ENCODE measurements at places on chromosomes 12 and 14.

- DNase-seq: no peak
Measured at GRCh38 chr12:44465139-44465538, 411.0 kb downstream of the NELL2 start.

DNA sequence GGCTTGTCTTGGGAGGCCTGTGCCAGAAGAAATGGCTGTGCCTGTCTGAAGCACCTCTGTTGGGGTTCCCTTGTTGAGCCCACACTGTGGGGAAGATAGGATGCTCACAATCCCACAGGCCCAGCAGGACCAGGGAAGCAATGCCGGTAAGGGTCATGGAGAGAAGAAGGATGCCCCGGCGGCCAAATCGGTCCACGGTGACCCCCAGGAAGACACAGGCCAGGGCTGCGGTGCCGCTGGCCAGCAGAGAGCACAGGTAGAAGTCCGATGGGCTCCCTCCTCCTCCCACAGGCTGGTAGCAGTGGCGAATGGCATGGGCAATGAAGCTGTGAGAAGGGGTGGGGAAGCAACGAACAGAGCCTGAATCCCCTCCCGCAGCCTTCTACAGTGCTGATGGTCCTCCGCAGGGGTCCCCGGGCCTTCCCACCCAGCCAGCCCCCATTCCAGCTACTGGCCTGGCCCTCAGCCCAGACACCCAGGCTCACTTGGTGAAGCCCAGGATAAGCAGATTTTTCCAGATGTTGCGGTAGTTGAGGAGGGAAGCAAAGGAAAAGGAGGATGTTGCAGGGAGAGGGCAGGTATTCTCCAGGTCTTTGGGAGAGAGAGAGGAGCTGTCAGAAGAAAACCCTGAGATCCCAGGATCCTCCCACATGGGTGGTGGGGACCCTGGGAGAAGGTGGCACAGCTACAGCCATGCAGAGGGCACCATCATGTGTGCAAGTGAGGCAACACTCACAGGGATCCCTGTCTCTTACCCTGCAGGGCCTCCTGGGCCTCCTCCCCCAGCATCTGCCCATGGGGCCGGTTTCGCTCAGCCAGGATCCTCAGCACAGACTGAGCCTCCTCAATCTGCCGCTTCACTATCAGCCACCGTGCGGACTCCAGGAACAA, 5.0 kb downstream of the SLC22A17 start:
- no peak for DNase-seq

GRCh38 chr12:76041406-76041805, 9.8 kb upstream of the PHLDA1 start:
- DNase-seq: no peak

DNA sequence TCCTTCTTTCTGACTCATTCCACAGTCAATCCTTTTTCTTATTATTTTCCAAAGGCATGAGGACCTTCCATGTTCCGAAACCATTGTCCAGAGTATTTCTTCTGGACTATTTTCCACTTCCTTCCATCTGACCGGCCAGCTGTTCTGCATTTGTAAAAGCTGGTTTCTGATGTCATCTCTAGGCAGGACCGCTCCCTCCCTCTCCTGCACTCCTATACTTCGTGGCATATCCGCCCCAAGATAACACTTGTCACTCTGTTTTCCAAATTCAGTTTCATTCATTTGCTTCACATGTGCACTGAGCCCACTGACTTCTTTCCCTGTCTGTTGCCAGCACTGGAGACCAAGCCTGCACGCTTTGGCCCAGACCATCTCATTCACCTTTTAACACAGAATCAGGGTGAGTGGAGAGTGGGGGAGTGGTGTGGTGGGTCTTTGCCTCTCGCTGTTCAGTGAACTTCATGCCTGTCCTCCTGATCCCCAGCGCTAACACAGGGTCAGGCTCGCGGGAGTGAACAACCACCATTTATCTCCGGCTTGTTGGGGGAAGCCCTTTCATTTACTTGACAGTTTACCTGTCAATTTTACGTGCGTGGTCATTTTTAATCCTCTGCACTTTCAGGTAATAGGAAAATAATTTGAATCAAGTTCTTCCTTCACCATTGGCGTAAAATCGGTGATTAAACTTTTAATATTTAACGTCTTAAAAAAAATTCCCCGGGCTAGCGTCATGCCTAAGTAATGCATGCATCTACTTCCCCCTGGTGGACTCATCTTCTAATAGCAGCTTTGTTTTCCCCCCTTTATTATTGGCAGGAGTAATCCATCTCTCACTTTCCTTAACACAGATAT, 52.5 kb downstream of the C12orf75 start:
- peak; percentile 75 for DNase-seq

GRCh38 chr12:95690861-95691635, 99.5 kb downstream of the NTN4 start:
- no peak for DNase-seq

Data from epithelial cell of esophagus (primary cell).